ENCODE measurements at places on chromosomes 3 and 15. TPM values are rescaled to one million over a fixed set of nuclear protein-coding genes. Genes with fewer than 3 reads are reported as not detected.

Gene ZNF385D
- 3.1 TPM for total RNA-seq

Gene ESYT3
- 71.0 TPM for total RNA-seq

Gene AMOTL2
- total RNA-seq, result 122 TPM

Gene TP63
- total RNA-seq, result 12.3 TPM

Gene FOXB1
- total RNA-seq, result not detected

Gene CMSS1
- 28.9 TPM for total RNA-seq

Gene LRRC31
- total RNA-seq, result 0.14 TPM

- peak; percentile 69 for DNase-seq
Measured at GRCh38 chr15:68614286-68615035, 35.7 kb downstream of the CORO2B start.

DNA sequence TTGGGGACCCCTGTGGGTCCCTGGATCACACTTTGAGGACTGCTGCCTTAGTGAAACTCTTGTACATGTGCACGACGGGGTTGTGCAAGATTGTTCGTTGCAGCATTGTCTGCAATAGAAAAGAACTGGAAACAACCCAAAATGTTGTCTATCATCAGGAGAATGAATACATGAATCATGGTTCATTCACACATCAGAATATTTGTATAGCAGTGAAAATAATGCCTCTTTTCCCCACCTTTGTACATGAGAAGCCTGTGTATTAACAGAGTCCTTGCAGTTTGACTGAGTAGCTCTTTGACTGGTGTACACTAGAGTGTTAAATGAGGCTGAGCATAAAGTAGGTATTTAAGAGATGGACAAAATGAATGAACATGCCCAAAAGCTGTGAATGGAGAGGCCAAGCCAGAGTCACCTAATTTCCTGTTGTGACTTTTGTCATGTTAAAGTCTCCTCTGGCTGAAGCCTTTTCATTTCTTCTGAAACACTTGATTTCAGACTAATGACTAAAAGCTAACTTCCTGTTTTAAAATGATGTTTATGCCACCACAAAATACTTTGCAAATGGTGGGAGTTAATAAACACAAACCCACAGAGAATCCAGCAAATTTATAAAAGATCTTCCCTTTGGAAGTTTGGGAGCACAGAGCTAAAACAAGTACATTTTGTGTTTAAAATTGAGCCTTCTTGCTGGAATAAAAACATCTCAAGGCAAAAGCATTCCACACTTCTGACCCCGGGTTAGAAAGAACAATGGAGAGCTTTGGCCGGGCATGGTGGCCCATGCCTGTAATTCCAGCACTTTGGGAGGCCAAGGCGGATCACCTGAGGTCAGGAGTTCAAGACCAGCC lies 20.6 kb upstream of the USP3 start:
- no peak for DNase-seq

DNA sequence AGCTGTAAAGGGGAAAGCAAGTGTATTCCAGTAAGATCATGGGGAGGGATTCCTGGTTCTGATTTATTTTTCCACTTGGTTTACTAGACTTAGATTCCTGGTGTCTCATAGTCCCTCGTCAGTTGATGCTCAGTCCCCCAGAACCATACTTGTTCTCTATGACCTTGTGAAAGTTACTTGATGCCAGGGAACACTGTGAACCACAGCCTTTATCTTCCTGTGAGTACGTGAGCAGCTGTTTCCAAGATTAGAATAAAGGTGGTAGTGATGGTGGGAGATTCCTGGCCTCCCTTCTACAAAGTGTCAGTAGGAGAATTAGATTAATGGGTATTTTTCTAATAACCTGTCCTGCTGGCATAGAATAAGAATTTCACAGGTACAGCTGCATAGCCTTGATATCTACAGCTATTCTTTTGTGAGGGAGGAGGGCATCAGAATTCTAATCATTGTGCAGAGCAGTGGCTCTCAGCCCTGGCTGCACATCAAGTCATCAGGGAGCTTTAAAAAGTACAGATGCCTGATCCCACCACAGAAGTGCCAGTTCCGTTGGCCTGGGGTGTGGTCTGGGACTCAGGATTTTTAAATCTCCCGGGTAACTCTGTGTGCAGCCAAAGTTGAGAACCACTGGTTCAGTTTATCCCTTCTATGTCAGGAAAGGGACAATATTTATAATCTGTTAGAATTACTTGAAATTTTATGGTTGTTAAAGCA lies 20.0 kb downstream of the GPD1L start:
- no peak for DNase-seq

GRCh38 chr3:48478626-48479555 lies 25.1 kb downstream of the SHISA5 start:
- no peak for DNase-seq

DNA sequence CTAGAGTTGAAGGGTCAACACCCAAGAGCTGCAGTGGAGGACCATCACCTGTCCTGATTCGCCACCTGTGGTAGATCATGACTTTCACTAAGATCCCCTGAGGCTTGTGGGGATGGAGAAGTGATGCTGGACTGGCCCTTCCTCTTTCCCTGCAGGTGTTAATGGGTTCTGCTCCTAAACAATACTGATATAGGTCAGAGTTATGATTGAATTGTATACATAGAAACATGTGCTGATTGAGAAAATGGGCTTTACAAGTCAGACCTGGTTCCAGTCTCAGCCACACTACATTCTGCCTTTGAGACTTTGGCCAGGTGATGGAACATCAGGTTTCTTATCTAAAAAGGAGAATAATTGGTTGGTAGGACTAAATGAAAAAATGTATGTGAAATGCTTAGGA lies 418.9 kb upstream of the TPRG1 start:
- no peak for DNase-seq

- DNase-seq, result no peak
Measured at GRCh38 chr15:26939398-26939797, 31.6 kb upstream of the GABRG3 start.

- no peak for DNase-seq
Measured at GRCh38 chr3:122907471-122907870, 112.6 kb downstream of the SLC49A4 start.

DNA sequence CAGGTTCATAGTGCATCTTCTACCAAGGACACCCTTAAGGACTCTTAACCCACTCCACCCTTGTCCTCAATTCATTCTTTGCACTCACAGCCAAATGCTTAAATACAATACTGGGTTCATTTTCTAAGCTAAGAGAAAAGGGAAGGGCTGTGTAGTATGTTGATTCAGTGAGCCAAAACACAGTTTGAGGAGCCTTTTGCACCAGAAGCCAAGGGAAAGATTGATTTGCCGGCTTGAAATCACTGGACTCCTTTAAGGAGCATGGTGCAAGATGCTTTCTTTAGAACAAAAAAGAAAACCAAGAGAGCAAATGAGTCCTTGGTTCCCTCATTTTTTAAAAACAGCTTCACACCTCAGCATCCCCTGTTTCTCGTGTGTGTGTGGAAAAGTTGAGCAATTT lies 47.8 kb downstream of the BOC start:
- no peak for DNase-seq

DNA sequence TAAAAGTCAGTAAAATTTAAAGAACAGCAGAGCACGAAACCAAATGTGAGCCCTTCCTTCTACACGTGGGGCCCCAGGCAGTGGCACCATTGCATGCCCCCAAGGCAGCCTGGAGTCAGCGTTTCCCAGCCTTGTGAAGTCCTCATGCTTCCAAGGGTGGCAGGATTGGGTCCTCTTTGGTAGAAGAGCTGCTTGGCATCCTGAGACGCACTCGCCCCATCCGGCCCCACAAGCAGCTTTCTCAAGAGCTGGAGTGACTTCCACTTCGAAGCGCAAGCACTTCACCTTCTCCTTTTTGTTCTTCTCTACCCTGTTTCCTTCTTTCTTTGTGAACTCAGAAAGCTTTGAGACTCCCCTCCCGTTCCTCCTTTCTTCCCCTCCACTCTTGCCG lies 34.7 kb downstream of the ZNF710 start:
- DNase-seq, result no peak

GRCh38 chr15:38750786-38751185 lies 186.2 kb upstream of the RASGRP1 start:
- no peak for DNase-seq

- DNase-seq, result no peak
Measured at GRCh38 chr15:70453766-70454165, 309.6 kb downstream of the UACA start.

- DNase-seq, result no peak
Measured at GRCh38 chr15:28128031-28128430, 28.9 kb upstream of the OCA2 start.

DNA sequence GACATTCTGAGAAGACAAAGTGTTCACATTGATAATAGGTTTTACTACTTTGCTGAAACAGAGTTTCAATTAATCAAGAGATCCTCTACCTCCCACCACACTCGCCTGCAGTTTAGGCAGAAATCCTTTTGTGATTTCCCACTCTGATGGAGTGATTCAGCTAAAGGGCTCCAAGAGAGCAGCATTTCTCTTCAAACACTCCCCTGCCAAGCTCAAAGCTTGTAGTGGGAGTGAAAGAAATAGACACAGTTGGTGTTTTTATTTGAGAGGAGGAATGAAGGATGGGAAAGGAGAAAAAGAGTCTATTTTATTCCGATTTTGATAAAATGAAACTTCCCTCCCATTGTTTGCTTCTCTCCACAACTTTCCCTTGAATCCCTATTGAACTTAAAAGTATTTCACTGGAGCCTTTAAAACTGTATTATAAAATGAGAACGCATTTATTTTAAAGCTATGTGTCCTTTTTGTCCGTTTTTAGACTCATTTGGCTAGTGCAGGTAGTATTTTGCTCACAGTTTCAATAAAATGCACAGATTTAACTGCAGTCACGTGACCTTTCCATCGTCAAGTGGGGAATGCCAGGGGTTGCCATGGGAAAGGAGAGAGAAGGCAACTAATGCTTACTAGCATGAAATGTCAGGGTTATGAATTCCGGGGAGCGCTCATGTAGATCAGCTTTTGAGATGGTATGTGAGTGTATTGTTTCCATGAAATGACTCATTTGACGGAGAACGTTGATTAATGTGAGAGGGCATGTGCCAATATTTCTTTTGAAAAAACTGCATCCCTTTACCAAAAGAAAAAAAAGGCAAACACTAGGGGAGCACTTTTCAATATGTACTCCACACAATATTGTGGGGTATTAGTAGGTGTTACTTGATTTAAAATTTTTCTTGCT lies 7.7 kb upstream of the OSBPL11 start:
- peak; percentile 51 for DNase-seq

- DNase-seq, result no peak
Measured at GRCh38 chr3:46992231-46992630, 12.8 kb downstream of the NBEAL2 start.

GRCh38 chr3:193515966-193516365 lies 38.7 kb downstream of the ATP13A4 start:
- no peak for DNase-seq

DNA sequence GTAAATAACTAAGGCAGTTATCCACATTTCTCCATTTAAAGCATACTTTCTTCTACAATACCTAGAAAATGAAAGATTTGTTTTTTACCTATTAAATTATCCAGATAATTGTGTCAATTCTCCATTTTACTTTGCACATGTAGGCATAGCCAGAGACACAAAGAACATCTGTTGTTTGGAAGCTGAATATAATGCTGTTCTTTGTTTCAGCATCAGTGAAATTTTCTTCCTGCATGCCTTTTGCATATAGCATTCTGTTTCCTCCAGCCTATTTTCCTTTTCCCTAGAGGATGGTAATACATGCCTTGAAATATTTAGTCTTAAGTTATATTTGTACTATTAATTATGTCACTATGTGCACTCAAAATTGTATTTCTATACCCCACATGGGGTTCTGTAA lies 233.7 kb downstream of the CNTN6 start:
- DNase-seq, result no peak

Measured in lung (tissue), 17 donors.